NCI-H446 (cell line): ENCODE measurements at places on chromosomes 3 and 15.

DNA sequence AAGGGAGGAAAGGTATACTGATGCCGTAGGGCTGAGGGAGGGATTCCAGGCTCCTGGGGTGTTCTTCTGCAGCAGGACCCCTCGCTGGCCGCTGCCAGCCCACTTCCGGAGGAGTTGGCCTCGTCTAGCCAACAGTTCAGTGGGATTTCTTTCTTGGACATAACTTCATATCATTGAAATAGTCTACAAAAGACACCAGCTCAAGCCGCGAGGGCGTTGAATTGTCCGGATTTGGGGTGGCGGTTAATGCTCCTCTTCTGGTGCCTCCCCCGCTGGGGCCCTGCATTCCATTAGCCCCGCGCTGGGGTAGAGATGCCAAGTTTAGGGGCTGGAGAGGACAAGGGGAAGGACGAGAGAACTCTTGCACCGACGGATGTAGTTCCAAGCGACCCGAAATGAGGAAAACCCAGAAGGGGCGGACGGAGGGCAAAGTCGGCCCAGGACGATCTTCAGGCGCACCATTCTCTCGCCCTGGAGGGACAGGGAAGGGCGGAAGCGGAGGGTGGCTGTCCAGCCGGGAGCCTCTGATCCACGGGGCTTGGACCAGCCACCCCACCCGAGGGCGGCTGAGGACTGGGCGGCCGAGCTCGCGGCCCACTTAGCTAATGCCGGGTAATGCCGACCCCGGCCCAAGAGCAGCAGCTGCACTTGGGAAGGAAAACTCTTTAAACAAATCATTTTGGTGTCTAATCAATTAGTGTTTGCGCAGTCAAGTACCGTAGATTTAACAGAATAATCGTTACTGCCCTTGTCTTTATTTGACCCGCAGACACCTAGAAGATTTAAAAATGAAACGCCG, 4.7 kb upstream of the ONECUT1 start:
- no peak for DNase-seq

GRCh38 chr15:38555686-38556334, 8.8 kb downstream of the RASGRP1 start:
- DNase-seq: no peak

DNA sequence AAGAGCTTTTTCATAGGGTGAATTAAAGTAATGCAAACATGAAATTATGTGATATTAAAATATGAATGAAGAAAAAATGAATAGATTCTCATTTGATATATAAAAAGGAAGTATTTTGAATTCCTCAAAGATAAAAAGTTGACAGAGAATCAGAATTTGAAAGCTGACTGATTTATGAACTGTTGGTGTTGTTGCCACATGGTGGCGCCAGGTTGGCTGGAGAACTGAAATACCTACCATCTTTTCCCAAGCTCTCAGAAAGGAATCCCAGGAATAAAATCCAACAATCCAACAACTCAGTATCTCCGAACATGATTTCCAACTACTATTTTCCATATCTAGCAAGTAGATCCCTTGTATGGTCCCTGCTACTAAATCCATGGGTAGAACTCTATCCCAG, 3.1 kb downstream of the MYRIP start:
- DNase-seq: no peak

- no peak for DNase-seq
Measured at GRCh38 chr3:126345641-126346460, 11.4 kb downstream of the KLF15 start.

DNA sequence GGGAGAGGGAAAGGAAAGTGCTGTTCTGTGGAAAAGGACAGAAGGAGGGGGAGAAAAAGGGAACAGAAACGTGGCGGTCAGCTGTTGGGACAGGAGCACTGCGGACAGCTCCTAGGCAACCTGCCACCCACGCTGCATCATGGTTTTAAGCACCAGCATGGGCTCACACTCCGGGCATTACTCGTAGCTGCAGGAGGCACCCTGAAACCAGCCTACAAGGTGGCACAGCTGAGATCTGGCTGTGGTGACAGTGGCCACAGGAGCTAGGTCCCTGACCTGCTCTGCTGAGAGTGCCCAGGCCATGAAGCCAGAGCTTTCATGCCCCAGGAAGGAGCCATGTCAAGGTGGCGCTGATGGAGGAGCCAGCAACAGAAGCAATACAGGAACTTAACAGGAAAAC, 161.4 kb upstream of the ST8SIA2 start:
- no peak for DNase-seq

- no peak for DNase-seq
Measured at GRCh38 chr3:127718916-127719290, 46.2 kb downstream of the ABTB1 start.

DNA sequence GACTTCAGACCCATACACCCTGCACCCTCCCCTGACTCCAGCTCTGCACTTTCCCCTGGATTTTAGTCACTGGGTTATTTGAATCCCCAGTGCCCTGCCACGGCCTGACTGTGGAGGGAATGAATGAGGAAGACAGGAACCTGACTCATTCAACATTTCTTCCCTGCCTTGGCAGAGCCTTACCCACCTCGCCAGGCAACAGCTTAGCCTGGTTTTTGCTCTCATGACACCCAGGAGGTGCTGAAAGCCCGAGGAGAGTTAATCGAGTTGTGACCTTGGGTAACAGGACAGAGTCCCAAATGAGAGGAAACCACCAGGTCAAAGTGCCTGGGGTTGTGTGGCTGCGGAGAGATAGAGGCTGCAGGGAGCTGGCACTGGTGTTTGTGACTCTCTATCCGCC, 128.3 kb downstream of the SMAD6 start:
- DNase-seq: no peak

- no peak for DNase-seq
Measured at GRCh38 chr3:194261581-194262063, 89.5 kb downstream of the CPN2 start.

DNA sequence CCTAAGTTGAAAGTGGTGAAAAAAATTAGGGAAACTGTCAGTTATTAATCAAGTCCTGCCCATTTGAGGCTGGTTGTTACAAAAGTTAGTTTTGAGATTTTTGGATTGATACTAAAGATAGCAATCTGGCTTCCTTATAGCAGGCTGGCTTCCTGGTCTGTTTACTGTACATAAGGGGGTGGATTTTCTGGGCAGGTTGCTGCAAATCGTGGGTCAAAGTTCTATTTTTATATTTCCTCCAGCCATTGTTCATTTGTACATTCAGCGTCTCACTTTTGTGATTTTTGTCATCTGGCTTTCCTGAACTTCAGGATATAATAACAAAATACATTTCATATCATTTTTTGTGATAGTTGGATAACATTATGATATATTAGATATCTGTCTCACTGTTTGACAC, 49.5 kb downstream of the CLDN1 start:
- DNase-seq: no peak

- DNase-seq: no peak
Measured at GRCh38 chr3:168156479-168156878, 60.8 kb upstream of the GOLIM4 start.

GRCh38 chr3:100850701-100851100, 141.4 kb downstream of the TFG start:
- DNase-seq: no peak

- no peak for DNase-seq
Measured at GRCh38 chr3:129501630-129502029, 26.8 kb upstream of the RHO start.

DNA sequence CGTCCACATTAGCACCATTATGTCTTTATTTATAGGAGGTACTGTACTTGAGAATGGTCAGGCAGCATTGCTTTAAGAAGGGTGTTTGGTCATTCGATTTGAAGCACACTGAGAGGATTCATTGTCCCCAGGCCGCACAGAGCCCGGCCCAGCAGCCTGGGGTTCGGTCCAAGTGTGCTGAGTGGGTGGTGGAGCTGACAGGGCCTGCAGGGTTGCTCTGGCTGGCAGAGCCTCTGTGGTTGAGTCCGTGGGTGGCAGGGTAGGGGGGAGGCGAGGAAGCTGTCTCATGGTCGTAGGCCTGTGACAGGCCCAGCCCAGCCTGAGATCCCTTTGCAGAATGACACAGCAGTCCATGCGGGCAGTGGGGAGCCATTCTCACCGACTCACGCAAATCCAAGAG, 227.7 kb upstream of the TOPAZ1 start:
- DNase-seq: no peak

DNA sequence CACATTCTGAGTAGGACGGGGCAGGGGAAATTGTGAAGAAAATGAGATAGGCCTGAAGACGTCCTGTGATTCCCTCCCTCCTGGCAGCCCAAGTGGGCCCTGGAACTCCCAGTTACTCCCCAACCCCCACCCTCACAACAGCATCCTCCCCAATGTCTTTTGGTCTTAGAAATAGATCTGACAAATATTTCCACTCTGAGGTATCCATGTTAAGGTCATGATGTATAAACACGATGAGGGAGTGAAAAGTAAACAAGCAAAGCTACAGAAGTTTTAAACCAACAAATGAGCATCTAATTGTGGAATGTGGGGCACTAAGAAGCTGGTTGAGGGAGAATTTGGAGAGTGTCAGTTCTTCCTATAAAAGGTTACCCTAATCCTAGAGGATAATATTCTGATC, 103.7 kb upstream of the AADACL2 start:
- DNase-seq: no peak

- DNase-seq: no peak
Measured at GRCh38 chr3:20666091-20666490, 480.1 kb upstream of the SGO1 start.

GRCh38 chr3:167406876-167407492, 26.9 kb upstream of the ZBBX start:
- peak; percentile 62 for DNase-seq

GRCh38 chr3:165526367-165526766, 310.9 kb downstream of the BCHE start:
- DNase-seq: no peak

- no peak for DNase-seq
Measured at GRCh38 chr3:140791368-140791767, 113.5 kb downstream of the TRIM42 start.

DNA sequence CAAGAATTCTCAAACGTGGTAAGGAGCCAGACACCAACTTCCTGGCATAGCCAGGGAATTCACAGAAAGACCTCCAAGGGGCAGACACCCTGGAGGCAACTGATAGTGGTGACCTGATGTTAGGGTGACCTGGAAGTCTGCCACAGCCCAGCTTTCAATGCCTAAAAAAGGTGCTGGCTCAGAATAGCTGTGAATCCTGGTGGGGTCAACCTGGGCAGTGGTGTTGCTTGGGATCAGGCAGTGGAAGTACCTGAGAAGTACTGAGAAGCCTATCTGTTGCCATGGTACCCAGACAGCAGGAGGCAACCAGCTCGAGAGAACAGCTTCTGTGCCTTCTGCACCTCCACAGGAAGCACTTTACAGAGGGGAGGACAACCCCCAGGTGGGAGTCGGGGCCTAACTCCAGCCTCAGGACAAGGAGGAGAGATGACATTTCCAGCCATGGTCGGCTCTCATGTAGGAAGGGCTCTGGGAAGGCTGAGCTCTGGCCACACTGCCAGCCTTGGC, 55.4 kb upstream of the LARS2 start:
- no peak for DNase-seq

DNA sequence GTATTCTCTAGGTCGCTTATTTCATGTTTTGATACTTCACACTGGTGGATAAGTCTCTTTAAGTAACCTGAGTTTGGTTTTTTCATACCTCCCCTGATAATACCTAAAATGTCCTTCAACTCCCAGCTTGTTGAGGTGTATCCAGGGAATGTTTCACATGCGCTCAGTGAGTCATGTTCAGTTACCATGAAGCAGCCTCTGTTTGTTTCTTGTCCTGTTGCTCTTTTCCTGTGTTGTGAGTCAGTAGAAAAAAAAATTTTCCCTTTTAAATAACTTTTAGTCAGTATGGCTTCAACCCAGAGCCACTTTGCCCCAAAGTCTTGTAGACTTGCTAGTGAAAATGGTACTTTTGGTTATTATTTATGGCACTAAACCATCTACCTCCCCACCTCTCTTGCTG, 278.4 kb upstream of the ZPLD1 start:
- DNase-seq: no peak

DNA sequence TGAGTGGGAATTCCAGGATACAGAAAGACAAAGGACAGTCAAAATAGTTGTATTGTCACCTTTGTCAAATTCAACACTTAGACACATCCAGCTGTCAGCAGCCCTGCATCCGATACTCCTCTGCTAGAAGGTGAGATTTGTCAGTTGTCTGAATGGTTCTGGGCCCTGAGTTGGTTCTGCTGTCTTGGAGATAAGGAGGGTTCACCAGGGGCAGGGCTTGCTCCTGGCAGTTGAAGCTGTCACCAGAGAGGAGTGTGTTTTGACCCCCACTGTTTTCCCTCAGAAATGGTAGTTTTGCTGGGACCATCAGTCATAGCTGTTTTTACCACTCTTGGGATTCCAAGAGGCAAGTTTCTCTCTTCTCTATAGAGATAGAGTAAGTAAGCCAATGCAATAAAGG, 3.2 kb upstream of the KY start:
- DNase-seq: no peak

DNA sequence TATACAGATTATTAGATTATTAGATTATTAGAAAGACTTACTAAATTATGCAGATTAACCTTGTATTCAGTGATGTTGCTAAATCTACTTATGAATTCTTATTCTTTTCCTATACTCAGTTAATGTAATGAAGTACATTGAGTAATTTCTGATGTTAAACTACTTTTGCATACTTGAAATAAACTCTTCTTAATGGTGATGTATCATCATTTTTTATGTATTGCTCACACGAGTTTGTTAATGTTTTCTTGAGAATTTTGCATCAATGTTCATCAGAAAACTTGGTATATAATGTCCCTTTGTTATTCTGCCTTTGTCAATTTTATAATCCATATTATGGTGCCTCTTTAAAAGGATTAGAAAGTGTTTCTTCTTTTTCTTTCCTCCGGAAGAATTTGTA, 163.2 kb upstream of the COL8A1 start:
- DNase-seq: no peak

GRCh38 chr3:83317605-83318004, 1556.2 kb upstream of the GBE1 start:
- no peak for DNase-seq

GRCh38 chr15:79834495-79834894, 62.3 kb downstream of the MTHFS start:
- no peak for DNase-seq

GRCh38 chr15:36925653-36926426, 174.5 kb downstream of the MEIS2 start:
- no peak for DNase-seq

DNA sequence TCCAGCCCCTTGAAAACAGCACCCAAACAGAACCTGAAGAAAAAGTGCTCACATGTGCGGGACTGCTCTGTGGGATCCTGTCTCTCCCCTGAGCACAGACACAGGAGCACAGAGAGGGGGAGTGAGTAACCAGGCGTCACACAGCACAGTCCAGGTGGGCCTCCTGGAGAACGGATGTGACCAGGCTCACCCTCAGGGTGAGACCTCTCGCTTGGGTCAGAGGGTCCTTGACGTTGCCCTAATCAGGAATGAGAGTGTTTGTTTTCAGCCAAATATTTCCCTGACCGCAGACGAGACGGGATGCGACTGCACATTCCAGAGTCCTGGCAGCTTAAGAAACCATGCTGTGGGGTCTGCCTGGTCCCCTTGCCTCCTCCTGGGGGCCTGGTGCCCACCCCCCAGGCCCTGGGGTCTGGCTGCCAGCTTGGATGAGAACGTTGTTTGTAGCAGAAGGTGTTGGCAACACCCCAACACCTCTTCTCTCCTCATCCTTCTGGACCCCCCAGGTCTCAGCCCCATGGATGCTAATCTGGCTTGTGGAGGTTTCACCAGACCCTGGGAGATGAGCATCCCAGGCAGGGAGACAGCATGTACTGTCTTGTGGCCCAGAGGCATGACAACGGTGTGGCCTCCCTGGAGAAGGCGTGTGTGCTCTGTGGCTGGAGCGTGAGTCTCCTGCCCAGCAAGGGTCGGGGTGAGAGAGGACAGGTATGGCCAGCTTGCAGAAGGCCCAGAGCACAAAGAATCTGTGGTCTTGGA, 42.1 kb upstream of the SLC6A6 start:
- no peak for DNase-seq
